ENCODE measurements at places on chromosomes 11 and 22. TPM values are rescaled to one million over a fixed set of nuclear protein-coding genes. Genes with fewer than 3 reads are reported as not detected.

Gene OR8A1
- not detected for total RNA-seq

Gene CHRNA10
- total RNA-seq = 3.0 TPM

Gene ZPR1
- total RNA-seq = 66.4 TPM

Gene PGA3
- not detected for total RNA-seq

Gene PTGDR2
- 0.19 TPM for total RNA-seq

Gene HTATIP2
- total RNA-seq = 64.9 TPM

Gene XKR3
- total RNA-seq = not detected

Gene INS
- not detected for total RNA-seq

Gene DRD4
- 3.8 TPM for total RNA-seq

Gene GRM5
- total RNA-seq = not detected

Gene MAJIN
- total RNA-seq = not detected

Gene C11orf86
- not detected for total RNA-seq

Measured in activated T-helper 17 cell treated with anti-CD3 and anti-CD28 coated beads, Interleukin-2, amount 50 U/mL, for 72 hours (primary cell).